ENCODE measurements at places on chromosomes 2 and 18. TPM values are rescaled to one million over a fixed set of nuclear protein-coding genes. Genes with fewer than 3 reads are reported as not detected.

NEU4 gene
- polyA plus RNA-seq, result 0.37 TPM

RFTN2 gene
- 20.2 TPM for polyA plus RNA-seq

C2orf49 gene
- 25.4 TPM for polyA plus RNA-seq

CCDC85A gene
- polyA plus RNA-seq, result 1.6 TPM

VIT gene
- 0.13 TPM for polyA plus RNA-seq

UGT1A4 gene
- not detected for polyA plus RNA-seq

C1QL2 gene
- polyA plus RNA-seq, result not detected

CHAC2 gene
- polyA plus RNA-seq, result 2.5 TPM

MPP4 gene
- 0.20 TPM for polyA plus RNA-seq

ACMSD gene
- polyA plus RNA-seq, result 1.7 TPM

MYO5B gene
- polyA plus RNA-seq, result 11.2 TPM

SCYGR4 gene
- not detected for polyA plus RNA-seq

MEP1B gene
- 0.20 TPM for polyA plus RNA-seq

GPR45 gene
- not detected for polyA plus RNA-seq

IL36RN gene
- polyA plus RNA-seq, result not detected

PROM2 gene
- 15.0 TPM for polyA plus RNA-seq

VSNL1 gene
- 15.7 TPM for polyA plus RNA-seq

DNAJC5G gene
- polyA plus RNA-seq, result 0.32 TPM
